Occipital lobe (tissue), 3 donors: ENCODE measurements at places on chromosomes 7 and 10.

DNA sequence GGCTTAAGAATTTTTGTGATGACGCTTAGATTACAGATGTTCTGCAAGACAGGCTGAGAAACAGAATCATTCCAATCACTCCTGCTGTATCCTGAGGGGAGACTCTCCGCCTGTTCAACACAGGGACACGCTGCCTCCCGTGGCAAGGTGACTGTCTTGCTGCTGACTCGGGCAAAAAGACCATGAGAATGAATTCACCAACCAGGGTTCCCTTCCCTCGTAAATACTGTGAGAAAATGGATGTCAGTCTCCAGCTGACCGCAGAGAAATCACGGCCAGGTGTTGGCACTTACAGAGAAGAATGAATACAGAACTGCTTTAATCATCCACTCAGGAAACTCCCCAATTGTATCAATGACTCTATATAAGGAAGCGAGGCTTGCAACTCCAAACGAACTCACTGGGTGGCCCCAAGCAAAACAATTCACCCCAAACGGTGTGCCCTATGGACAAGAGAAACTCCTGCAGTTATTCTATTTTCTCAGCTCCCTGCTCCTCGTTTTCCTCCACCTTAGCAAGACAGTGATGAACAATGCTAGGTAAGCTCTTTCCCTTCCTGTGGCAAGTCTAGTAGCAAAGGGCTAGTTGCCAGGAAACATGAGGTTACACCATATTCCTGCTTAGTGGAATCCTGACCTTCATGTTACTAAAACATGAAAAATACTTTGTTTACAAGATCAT, 22.8 kb downstream of the GNA12 start:
- no peak for DNase-seq

GRCh38 chr7:80505900-80506500, 5.9 kb downstream of the GNAT3 start:
- no peak for DNase-seq

GRCh38 chr7:143503261-143503660, 25.6 kb downstream of the TAS2R41 start:
- no peak for DNase-seq

DNA sequence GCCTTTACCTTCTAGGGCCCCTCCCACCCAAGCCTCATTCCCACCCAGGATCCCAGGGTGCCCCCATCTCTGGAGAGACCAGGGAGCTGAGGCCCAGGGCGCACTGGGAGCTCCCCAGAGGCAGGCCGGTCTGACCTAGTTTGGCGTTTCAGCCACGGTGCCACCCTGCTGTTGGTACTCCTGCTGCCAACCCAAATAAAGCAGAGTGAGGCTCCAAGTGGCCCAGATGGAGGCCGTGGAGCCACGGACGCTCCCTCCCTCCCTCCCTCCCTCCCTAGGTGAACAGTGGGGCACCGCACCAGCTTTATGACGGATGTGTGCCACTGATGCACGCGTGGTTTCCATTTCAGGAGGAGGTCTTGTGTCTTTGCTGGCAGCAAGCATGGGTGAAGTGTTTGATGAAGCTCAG, 1.8 kb downstream of the INPP5A start:
- DNase-seq: peak; percentile 35

DNA sequence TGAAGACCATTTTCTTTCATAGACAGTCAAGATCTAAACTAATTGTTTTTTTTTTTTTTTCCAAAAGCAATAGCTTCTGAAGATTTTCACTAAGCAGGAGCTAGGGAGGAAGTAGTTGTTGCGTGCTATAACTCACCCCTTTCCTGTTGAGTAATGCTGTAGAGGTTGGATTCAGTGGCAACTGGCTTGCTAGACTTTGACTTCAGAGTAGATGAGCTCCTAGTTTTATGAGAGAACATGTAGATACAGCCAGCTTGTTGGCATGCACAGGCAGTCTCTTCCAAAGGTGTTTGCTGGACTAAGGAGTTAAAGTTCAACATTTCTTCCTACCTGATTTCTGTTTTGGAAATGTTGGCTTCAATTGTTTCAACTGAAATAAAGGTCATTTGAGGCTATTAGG, 66.2 kb upstream of the MXI1 start:
- no peak for DNase-seq

GRCh38 chr7:35694161-35694783, 663 bp downstream of the HERPUD2 start:
- DNase-seq: no peak

DNA sequence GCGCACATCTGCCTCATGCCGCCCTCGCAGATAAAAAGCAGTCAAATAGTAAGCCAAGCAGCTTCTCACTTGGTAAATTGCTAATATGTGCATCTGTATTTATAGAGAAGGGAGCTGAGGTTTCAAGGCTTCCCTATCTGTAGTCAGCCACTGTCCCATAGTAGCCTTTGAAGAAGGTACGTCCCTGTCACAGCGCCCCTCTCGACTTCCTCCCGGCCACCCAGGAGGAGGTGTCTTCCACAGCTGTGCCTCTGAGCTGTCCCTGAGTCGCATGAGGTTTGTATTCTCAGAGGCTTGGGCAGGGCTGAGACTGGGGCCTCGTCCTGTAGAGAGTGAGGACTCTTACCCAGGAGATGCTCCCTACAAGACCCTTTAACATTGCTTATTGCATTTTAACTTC, 49.0 kb downstream of the SPOCK2 start:
- no peak for DNase-seq

- DNase-seq: no peak
Measured at GRCh38 chr7:133300088-133300487, 47.2 kb downstream of the EXOC4 start.

DNA sequence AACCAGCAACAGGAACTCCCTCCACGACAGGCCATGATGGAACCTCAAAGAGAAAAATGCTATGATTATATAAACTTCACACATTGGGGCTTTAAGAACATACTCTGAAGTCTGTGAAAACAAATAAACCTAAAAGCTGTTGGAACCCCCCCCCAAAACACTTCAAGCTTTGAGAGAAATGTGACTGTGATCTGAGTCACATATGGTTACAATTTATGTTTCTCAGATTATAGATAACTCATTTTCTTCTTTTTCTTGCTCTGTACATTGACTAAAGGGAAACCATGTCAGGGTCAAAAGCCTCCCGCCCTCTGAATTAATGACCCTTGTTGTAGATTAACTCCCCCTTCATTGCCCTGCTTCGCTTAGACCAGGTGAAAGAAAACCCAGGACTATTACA, 15.8 kb downstream of the VOPP1 start:
- no peak for DNase-seq

DNA sequence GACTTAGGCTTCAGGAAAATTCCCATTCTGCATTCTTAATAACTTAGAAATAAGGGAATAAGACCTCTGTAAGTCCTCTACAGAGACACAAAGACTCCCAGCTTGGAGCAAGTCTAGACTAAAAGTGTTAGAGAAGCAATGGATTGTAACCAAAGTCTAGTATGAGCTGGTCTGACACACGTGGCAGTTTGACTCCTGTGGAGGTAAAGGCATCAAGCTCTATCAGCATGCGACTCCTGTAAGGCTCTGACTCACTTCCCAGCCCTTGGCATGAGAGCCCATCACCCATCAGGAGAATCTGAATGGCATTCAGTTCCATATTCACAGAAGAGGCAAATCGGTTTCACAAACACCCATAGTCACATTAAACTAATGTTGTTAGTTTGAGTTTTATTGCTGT, 4.4 kb upstream of the VSTM4 start:
- DNase-seq: no peak

- DNase-seq: peak; percentile 64
Measured at GRCh38 chr10:775245-776075, 86.0 kb upstream of the DIP2C start.

DNA sequence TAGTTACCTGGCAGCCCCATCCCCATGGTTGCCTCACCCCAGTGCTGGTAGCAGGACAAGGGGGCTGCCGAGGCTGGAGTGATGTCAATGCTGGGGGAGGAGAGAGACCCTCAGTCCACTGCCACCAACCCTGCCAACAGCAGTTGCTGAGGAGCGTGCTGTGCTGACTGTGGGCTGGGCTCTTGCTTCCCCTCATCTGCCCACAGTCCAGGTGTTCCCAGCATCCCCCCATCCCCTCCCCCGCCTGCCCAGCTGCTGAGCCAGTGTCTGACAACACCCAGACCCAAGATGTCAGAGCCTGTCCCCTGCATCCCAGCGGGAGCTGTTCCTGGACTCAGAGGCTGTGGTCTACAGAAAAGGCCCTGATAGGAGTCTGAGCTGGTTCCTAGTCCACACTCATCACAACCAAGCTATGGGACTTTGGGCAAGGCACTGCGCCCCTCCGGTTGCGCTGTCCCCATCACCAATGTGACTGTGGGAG, 14.6 kb upstream of the PSAP start:
- DNase-seq: no peak

GRCh38 chr10:25557136-25557535, 376.9 kb upstream of the MYO3A start:
- DNase-seq: no peak
